NCI-H1048 (cell line): ENCODE measurements at places on chromosomes 3 and 15.

- DNase-seq, result no peak
These were observed 82.8 kb downstream of the FOXP1 start for GRCh38 chr3:71500696-71501095.

- no peak for DNase-seq
These were observed 116.4 kb upstream of the ARHGEF3 start for GRCh38 chr3:56918111-56918568.

GRCh38 chr3:128505771-128506170, 12.8 kb upstream of the GATA2 start:
- no peak for DNase-seq

DNA sequence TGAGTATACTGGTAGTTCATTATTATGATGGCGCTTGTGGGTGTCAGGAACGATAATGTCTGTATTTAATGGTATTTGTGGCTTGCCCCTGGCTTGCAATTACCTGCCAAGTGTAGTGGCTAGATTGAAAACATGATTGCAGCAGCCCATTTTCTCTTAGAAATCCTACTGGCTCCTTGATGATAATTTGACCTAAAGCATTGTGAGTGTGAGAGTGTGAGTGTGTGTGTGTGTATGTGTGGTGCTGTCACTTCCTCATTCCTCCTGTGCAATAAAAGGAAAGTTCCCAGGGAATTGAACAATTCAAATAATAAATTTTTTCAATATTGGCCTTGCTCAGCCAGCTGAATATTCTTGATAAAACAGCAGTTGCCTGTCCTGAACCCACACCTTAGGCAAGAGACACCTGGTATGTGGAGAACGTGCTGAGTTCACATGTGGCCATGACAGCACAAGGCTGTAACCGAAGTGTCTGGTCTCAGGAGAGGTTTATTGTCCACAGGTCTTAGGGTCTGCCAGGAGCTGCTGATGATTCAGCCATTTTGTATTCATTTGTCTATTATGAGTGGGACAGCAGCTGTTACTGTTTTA, 193.3 kb downstream of the CD47 start:
- no peak for DNase-seq

DNA sequence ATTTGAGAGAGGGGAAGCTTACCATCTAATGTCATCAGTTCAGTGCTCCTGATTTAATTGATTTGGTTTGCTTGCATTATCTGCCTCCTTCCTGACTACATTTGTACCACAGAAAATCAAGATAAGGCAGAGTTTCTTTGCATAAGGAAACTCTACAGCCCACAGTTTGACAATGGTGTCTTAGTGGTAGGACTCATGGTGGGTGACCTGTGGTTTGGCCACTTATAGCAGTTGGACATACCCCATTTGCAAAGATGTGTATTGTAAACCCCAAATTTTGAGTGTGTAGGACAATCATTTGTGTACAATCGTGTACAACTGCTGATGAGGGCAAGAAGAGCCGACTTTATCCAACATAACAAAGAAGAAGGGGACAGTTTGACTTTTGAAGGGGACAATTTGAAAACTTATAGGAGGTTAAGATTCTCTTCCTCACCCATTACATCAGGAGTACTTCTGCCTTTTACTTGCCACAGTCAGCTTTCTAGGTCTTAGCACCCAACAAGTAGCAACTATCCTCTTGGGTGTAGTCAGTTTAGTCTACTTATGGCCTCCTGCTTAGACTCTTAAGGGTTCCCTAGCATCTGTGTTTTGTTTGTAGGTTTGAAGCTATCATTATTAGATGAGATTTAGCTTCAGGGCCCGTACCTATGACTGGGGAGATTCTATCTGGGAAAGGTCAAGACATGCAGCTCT, 6.2 kb downstream of the TGFBR2 start:
- no peak for DNase-seq
